Activated CD4-positive, alpha-beta T cell treated with anti-CD3 and anti-CD28 coated beads, Interleukin-2, amount 50 U/mL, for 24 hours (primary cell): ENCODE measurements at places on chromosomes 5 and 9.

- DNase-seq = no peak
These were observed 28.4 kb downstream of the ABO start for GRCh38 chr9:133246562-133246961.

DNA sequence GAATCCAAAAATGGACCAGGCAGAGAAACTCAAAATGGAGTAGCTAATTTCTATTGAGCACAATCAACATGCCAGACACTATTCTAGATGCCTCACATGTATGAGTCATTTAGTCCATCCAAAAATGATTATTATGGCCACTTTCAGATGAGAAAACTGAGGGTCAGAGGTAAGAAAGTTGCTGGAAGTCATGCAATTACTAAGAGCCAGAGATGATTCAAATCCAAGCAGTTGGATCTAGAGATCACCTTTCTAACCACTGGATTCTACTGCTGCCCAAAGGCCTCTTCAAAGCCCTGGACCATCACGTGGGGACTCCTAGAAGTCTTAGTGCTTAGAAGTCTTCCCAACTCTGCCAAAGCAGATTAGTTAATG lies 51.8 kb upstream of the HMHB1 start:
- no peak for DNase-seq

GRCh38 chr5:136198453-136198852 lies 5.5 kb upstream of the SMIM32 start:
- DNase-seq = no peak

GRCh38 chr5:143156572-143156971 lies 246.9 kb downstream of the NR3C1 start:
- DNase-seq = no peak

DNA sequence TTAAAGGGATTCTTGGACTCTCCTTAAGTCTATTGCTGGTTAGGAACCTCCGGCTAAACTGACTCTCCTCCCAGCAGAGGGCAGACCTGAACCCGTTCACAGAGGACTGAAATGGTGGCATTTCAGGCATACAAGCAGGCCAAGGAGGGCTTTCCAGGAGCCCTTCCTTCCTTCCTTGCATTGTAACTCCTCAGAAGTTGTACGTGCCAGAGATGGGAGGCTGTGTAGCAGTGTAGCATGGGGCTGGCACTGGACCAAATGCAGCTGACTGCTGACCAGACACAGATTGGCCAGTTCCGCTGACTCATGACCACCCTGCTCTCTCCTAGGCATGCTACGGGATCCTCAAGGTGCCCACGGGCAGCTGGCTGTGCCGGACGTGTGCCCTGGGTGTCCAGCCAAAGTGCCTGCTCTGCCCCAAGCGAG lies 36.4 kb downstream of the JADE2 start:
- no peak for DNase-seq

GRCh38 chr5:53678981-53679660 lies 118.7 kb downstream of the NDUFS4 start:
- DNase-seq = no peak
